ENCODE measurements at places on chromosomes 11 and 22. TPM values are rescaled to one million over a fixed set of nuclear protein-coding genes. Genes with fewer than 3 reads are reported as not detected.

Gene GPR137
- total RNA-seq: 42.1 TPM

Gene CCDC81
- 8.1 TPM for total RNA-seq

Gene ACTN3
- total RNA-seq: 0.12 TPM

Gene CNGA4
- total RNA-seq: not detected

Gene OR10D3
- total RNA-seq: not detected

Gene CYTH4
- not detected for total RNA-seq

Gene MS4A3
- total RNA-seq: not detected

Gene KCNJ1
- not detected for total RNA-seq

Gene MRGPRE
- total RNA-seq: not detected

Gene SELENOH
- 139 TPM for total RNA-seq

Gene ANO9
- not detected for total RNA-seq

Gene UPK3A
- not detected for total RNA-seq

Gene SUSD2
- total RNA-seq: 0.24 TPM

Gene GTSE1
- 27.5 TPM for total RNA-seq
